ENCODE measurements at places on chromosomes 4 and X.

- no peak for DNase-seq
These were observed 116.1 kb downstream of the FAM53A start for GRCh38 chr4:1567808-1568581.

DNA sequence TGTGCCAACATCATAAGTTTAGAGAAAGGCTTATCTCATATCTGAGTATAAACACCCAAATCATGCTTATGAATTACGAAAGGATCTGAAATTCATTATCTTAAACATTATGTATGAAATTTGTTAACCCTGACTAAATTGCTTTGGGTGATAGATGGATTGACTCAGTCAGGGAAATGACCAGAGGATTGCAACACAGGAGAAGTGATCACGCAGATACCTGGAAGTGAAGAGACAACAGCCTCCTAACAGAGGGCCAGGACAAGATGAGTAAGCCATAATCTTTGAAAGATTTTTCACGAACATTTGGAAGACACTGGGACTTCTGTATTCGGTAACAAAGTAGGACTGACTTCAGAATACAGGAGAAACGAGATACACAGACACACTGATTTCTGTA is 363.4 kb downstream of the DMD start:
- no peak for DNase-seq

DNA sequence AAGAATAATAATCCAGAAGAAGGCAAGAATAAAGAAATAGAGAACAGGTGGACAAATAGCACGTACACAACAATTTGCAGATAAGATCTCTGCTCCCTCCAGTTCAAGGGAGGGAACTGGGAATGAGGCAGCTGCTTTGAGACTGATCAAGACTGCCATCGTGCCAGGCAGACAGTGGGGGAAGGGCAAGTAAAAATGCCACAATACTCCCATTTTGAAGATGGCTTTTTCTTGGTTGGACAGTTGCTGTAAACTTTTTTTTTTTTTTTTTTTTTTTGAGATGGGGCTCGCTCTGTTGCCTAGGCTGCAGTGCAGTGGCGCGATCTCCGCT is 17.2 kb downstream of the USP11 start:
- no peak for DNase-seq

DNA sequence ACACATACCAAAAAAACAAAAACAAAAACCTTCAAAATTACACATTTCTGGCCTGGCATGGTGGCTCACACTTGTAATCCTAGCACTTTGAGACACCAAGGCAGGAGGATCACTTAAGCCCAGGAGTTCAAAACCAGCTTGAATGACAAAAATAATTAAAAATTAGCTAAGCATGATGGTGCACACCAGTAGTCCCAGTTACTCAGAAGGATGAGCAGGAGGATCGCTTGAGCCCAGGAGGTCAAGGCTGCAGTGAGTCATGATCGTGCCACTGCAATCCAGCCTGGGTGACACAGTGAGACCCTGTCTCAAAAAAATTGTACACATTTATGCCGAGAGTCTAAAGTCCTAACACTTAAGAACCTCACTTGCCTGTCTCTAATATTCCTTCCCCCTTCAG is 18.3 kb downstream of the SLC39A8 start:
- no peak for DNase-seq

- DNase-seq, result no peak
These were observed 86.2 kb upstream of the PCDH10 start for GRCh38 chr4:133062851-133063250.

Data from CD4-positive, alpha-beta T cell treated with Interferon gamma for 1 hour (primary cell).